ENCODE measurements at places on chromosomes 1 and 21. TPM values are rescaled to one million over a fixed set of nuclear protein-coding genes. Genes with fewer than 3 reads are reported as not detected.

DNA sequence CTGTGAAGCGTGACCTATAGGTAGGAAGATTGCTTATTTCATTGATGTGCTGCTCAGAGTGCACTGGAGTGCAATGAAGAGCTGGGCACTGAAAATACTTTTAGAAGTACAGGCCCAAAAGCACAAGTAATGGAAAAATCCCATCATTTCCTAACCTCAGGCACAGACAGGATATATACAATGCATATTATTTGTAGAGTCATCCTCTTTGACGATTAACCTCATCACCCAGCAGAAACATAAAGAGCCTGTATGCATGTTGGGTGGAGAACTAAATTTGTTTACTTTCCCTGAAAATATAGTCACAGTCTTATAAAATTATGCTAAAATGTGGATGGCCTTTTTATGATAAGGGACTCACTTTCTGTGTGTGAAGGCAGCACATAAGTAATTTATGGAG lies 98.1 kb downstream of the TNNI3K start:
- H3K36me3 ChIP-seq, result no peaks in the 10 kb centered on the region
- DNase-seq, result no peak
- no peak overlapping the region for H3K27ac ChIP-seq
- H3K27me3 ChIP-seq, result no peaks in the 10 kb centered on the region
- no peaks in the 10 kb centered on the region for H3K4me1 ChIP-seq

DNA sequence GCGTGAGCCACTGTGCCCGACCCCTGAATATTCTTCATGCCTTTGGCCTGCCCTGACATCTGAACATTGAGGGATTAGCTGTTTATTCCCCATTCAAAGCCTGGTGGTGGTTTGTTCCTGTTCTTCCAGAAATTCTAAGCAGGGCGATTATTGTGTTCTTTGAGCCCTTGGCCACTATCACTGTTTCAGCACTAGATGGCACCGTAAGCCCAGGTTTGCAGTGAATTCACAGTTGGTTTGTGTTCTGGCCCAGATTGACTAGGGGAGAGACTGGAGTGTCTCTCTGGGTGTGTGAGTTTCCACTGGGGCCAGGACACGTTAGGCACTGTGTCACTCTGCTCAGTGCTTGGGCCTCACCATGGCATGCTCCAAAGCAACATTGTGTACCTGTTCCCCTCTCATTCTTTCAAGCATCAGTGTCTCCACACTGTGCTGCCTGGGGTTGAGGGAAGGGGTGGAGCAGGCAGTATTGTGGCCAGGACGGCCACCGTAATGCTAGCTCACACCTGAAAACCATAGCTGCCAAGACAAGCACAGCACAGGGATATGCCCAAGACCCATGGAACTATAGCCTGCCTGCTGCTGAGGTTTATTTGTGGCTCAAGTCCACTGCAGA lies 52.7 kb downstream of the PKN2 start:
- peaks cover 18% of the 10 kb centered on the region for H3K4me1 ChIP-seq
- no peak overlapping the region for H3K27ac ChIP-seq
- peak; percentile 38 for DNase-seq

DNA sequence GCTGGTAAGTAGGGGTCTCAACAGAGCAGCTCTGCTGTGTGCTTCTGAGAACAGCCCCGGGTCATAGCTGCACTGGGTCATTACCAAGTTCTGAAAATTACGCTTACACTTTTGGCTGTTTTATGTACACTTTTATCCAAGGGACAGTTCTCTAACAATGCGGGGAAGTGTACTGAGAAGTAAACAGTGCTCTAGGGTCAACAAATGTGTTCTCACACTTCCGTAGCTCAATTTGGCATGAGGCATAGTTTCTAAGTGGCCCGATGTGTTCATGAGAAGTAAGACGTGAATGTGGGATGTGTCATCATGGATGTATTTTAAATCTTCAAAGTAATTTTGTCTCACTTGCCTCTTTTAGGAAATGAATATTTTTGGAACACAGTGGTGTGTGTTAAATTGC lies 10.9 kb upstream of the VAMP3 start:
- DNase-seq, result no peak
- H3K4me3 ChIP-seq, result no peak overlapping the region
- no peak overlapping the region for H3K27ac ChIP-seq
- no peaks in the 10 kb centered on the region for H3K4me1 ChIP-seq

DNA sequence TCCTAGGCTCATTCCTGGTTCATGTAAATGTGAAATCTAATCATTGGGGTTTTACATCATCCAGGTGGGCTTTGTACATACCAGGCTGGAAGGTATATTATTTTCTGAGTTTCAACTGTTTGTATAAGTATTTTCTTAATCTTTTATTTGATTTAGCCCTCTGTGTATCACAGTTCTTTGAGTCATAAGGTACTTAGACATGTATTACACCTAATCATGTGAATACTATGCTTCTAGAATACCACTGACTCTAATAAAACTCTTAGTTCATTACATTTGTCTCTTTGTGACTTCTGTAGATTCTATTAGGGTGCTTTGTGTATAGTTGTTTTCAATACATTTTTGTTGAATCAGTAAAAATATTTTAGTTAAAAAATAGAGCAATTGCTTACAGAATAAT lies 92.8 kb downstream of the ZFYVE9 start:
- DNase-seq, result no peak
- H3K27me3 ChIP-seq, result no peaks in the 10 kb centered on the region
- H3K4me3 ChIP-seq, result no peak overlapping the region
- 0 out of 2 replicates have a peak, but pooled peaks cover 2% of the 10 kb centered on the region for H3K36me3 ChIP-seq
- peaks cover 10% of the 10 kb centered on the region for H3K4me1 ChIP-seq

PIGR gene
- not detected for polyA plus RNA-seq

- no peaks in the 10 kb centered on the region for H3K36me3 ChIP-seq
- no peak overlapping the region for H3K4me3 ChIP-seq
- H3K27ac ChIP-seq, result no peak overlapping the region
- peaks cover 43% of the 10 kb centered on the region for H3K4me1 ChIP-seq
Measured at GRCh38 chr1:208154040-208154439, 90.1 kb downstream of the PLXNA2 start.

DNA sequence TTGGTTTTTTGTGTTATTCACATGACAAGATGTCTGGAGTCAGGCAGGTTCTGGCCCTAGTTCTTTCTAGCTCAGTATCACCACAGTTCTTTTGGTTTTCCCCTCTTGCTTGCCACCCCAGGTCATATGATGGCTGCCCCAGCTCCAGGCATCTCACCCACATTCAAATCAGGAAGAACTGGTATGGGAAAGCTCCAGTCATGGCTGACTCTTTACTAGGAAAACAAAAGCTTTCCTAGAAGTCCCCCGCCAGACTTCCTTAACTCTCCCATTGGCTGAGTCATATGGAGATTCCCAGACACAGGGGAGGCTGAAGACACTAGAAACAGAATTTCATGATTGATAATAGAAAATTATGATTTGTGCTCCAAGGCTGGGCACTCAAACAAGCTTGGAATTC lies 22.1 kb upstream of the EYA3 start:
- DNase-seq, result no peak
- H3K36me3 ChIP-seq, result no peaks in the 10 kb centered on the region
- no peak overlapping the region for H3K27ac ChIP-seq
